Hematopoietic multipotent progenitor cell treated with erythropoietin and hydrocortisone succinate and interleukin-3 and kit ligand, for 15 days (in vitro differentiated cells): ENCODE measurements at places on chromosomes 6 and 20.

- no peak for DNase-seq
Measured at GRCh38 chr20:2449386-2449785, 21.2 kb downstream of the SNRPB start.

GRCh38 chr6:151285122-151285521 is 45.4 kb downstream of the AKAP12 start:
- DNase-seq = no peak

GRCh38 chr6:141719476-141719875 is 413.2 kb upstream of the GJE1 start:
- no peak for DNase-seq

DNA sequence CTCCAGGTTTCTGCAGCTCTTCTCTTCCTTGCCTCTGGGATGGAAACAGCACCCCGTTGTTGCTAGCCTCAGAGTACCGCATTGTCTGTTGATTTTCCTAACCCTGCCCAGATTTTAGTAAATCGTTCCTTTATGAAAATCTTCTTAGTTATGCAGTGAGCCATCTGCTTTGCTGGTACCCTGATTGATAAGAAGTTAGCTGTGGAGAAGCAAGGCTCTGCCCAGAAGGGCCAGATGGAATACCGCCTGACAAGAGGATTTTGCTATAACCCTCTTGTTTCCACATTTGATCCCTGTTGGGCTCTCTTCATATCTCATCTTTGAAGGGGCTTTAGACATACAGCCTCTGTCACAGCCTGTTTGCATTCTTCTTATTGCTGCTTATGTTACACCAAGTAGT is 229.0 kb downstream of the CDKAL1 start:
- no peak for DNase-seq

- DNase-seq = no peak
Measured at GRCh38 chr6:124994648-124995047, 32.4 kb downstream of the RNF217 start.

DNA sequence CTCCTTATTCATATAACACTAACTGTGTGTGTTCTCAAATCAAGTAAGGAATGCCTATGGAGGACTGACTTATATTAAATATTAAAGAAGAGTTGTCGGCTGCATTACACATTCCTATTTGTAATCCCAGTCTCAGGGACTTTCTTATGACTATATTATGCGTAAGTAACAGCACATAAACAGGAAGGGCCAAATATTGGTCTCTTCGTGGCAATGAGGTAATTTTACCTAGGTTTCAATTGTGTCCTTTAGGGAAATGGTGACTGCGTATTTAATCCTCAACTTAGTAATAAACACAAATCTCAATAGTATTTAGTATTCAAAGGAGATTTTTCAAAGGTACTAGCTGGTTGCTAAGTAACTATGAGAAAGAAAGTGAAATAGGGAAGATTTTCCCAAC is 22.8 kb upstream of the EPM2A start:
- no peak for DNase-seq
